Adrenal gland (tissue), 19 donors: ENCODE measurements at places on chromosomes 2 and 18. TPM values are rescaled to one million over a fixed set of nuclear protein-coding genes. Genes with fewer than 3 reads are reported as not detected.

DNA sequence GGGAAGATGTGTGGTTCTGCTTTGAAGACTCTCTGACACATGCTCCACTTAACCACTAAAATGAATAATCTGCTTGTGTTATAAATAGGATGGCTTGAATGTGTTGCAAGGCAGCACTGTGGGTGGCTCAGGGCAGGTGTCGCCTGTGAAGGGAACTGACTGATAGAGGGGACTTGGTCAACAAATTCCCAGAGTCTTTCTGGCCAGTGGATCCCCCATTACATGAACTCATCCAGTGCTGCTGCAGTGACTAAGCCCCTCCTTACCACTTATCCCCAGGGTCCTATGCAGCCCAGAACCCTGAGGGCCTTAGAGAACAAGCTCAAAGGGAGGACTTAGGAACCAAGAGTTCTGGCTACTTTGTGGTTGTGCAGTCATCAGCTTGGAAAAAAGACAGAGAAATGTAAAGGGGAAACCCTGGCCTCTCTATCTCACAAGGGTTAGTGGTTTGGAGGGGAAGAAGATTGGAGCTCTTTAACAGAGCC is 226.2 kb upstream of the TNP1 start:
- DNase-seq: no peak

DNA sequence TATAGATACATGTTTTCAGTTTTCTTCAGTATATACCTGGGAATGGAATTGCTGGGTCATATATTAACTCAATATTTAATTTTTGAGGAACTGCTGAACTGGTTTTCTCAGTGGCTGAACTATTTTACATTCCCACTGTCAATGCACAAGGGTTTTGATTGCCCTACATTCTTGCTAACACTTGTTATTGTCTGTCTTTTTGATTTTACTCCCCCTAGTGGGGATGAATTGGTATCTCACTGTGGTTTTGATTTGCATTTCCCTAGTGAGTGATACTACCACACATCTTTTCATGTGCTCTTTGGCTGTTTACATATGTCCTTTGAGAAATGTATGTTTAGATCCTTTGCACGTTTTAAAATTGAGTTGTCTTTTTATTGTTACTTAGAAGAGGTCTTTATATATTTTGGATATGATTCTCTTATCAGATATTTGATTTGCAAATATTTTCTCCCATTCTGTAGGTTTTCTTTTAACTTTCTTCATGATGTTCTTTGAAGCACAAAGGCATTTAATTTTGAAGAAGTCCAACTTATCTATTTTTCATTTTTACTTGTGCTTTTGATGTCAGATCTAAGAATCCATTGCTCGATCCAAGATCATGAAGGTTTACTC is 36.2 kb downstream of the ASB1 start:
- no peak for DNase-seq

- DNase-seq: no peak
Measured at GRCh38 chr18:51490860-51491259, 293.4 kb upstream of the MEX3C start.

DNA sequence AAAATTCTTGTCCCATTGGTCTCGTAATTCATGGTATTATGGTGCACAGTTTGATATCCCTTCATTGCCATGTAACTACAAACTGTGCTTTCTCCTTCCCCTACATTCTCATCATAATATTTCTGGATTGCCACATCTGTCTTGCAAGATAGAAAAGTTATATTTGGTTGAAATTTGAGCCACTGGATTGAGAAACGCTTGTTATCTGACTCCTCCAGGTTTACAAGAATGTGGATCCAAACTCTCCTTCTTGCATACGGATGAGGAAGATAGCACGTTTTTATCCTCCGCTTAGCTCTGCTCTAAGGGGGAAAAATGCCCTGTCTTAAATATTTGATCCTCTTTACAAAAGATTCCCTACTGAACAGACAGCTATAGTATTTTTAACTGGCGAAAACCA is 438.2 kb downstream of the TSN start:
- DNase-seq: no peak

Gene ALK
- total RNA-seq: 1.8 TPM

Gene POTEJ
- not detected for total RNA-seq
